Activated naive CD4-positive, alpha-beta T cell treated with anti-CD3 and anti-CD28 coated beads, Interleukin-2, amount 10 ng/mL, durations not matched to agents 5 hours and 36 hours (primary cell): ENCODE measurements at places on chromosomes 1 and 21. TPM values are rescaled to one million over a fixed set of nuclear protein-coding genes. Genes with fewer than 3 reads are reported as not detected.

RGSL1 gene
- total RNA-seq, result not detected

COA6 gene
- total RNA-seq, result 34.1 TPM

KRTAP19-1 gene
- not detected for total RNA-seq

CDCA8 gene
- total RNA-seq, result 54.7 TPM

TMEM79 gene
- 9.0 TPM for total RNA-seq

OLFML3 gene
- 0.53 TPM for total RNA-seq

LRRC53 gene
- not detected for total RNA-seq

OTUD3 gene
- 9.4 TPM for total RNA-seq

CLCA4 gene
- total RNA-seq, result not detected

TSPAN2 gene
- total RNA-seq, result 0.24 TPM

ANKRD35 gene
- total RNA-seq, result 0.10 TPM

RNF11 gene
- 22.6 TPM for total RNA-seq

TTC24 gene
- 1.9 TPM for total RNA-seq

TMEM69 gene
- total RNA-seq, result 21.5 TPM

ANKRD65 gene
- not detected for total RNA-seq

CALML6 gene
- 0.50 TPM for total RNA-seq

WLS gene
- not detected for total RNA-seq

LAMC1 gene
- total RNA-seq, result not detected

GLRX2 gene
- total RNA-seq, result 18.4 TPM

FHAD1 gene
- 0.46 TPM for total RNA-seq

GPR37L1 gene
- total RNA-seq, result not detected

UCHL5 gene
- total RNA-seq, result 36.8 TPM

IFI44 gene
- 36.6 TPM for total RNA-seq

CD53 gene
- 546 TPM for total RNA-seq

MAP1LC3C gene
- total RNA-seq, result not detected

ATF6 gene
- 19.3 TPM for total RNA-seq

MX2 gene
- 52.9 TPM for total RNA-seq

HOOK1 gene
- 11.1 TPM for total RNA-seq

SYNJ1 gene
- 16.2 TPM for total RNA-seq

MAP3K21 gene
- 2.0 TPM for total RNA-seq

TSTD1 gene
- total RNA-seq, result 60.7 TPM

KAZN gene
- total RNA-seq, result 0.48 TPM

VPS72 gene
- 77.0 TPM for total RNA-seq

SPRR2E gene
- total RNA-seq, result not detected
